ENCODE measurements at places on chromosomes 16 and 17.

- no peak for DNase-seq
These were observed 182.5 kb downstream of the SNX29 start for GRCh38 chr16:12159028-12159427.

DNA sequence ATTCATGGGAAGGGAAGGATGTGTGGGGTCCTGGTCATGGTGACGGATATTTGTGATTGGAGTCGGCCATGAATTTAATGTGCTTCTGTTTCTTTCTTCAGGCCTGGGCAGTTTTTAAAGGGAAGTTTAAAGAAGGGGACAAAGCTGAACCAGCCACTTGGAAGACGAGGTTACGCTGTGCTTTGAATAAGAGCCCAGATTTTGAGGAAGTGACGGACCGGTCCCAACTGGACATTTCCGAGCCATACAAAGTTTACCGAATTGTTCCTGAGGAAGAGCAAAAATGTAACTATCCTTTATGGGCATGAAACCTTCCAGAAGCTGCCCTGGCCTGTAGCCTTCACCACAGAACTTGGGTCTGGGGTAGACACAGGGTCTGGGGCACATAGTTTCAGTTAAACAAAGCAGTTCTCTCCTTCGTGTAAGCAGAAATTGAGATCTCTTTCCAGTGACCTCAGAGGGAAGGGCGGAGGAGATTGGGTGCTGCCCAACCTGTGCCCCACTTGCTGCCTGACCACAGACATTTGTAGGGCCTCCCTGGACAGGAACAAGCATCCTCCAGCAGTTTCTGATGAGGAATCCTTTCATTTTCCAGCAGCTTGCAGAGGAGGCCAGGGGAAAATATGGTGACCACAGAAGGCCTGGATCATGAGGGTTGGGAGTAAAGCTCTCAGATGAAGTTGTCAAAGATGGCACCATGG, 10.1 kb downstream of the IRF8 start:
- no peak for DNase-seq

- no peak for DNase-seq
These were observed 561 bp upstream of the HERPUD1 start for GRCh38 chr16:56931271-56931891.

- DNase-seq, result no peak
These were observed 381 bp upstream of the HSD11B2 start for GRCh38 chr16:67430504-67430976.

DNA sequence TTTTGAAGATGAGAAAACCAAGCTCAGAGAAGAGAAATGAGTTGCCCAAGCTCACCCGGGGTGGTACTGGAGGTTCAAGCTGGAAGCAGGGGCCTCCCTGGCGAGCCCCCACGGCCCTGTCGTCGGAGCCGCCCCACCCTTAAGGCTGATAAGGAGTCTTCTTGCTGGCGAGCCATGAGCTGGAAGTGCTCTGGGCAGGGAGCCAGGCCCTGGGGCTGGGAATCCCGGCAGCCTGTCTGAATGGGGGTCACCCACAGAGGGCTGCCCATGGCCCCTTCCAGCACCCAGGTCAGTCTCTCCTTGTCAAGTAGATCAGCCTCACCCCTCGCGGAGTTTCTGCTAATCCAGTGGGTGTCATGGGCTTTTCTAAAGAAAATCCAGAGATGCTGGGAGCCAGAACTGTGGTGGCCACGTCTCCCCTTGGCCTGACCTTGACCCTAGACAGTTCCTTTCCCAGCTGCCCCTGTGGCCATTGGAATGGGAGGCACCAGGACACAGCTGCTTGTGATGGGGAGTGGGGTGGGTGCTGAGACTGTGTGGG, 1.2 kb upstream of the P2RX1 start:
- DNase-seq, result no peak

GRCh38 chr17:62898239-62898864, 67.7 kb upstream of the TANC2 start:
- DNase-seq, result no peak

DNA sequence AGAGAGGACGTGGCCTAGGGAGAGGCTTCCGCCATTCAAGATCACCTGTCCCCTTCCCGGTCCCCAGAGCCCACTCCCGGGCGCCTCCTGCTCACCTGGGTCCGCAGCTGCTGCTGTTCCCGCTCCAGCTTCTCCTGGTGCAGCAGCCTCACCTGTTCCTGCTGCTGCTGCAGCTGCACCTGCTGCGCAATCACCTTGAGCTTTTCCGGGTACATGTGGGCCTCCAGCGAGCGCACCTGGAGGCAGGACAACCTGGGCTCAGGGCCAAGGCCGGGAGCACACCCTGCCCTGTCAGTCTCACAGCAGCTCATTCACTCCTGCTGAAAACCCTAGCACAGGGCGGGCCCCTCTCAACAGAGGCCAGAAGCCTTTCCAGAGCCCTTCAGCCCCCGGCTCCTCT, 12.5 kb downstream of the TFAP4 start:
- DNase-seq, result peak; percentile 81

- DNase-seq, result peak; percentile 13
These were observed 245.6 kb upstream of the RBFOX1 start for GRCh38 chr16:7086822-7087616.

GRCh38 chr17:67374329-67375053, 2.6 kb upstream of the PITPNC1 start:
- peak; percentile 36 for DNase-seq

DNA sequence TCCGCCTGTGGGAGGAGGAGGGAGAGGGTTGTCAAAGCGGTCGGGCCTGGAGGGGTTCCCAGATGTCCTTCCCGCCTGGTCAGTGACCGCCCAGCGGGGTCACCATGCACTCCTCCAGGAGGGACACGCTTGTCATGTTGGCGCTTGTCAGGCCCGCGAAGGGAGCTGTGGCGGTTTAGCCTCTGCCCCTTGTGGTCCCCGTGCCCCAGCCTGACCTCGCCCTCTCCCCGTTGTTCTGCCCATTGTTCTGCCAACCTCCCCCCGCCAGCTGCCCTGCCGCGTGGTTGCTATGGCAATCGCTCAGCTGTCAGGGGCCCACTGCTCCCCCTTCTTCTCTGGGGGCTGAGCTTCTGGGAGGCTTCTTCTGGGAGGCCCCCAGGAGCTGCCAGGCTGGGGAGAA, 146.4 kb upstream of the CIBAR2 start:
- DNase-seq, result no peak

DNA sequence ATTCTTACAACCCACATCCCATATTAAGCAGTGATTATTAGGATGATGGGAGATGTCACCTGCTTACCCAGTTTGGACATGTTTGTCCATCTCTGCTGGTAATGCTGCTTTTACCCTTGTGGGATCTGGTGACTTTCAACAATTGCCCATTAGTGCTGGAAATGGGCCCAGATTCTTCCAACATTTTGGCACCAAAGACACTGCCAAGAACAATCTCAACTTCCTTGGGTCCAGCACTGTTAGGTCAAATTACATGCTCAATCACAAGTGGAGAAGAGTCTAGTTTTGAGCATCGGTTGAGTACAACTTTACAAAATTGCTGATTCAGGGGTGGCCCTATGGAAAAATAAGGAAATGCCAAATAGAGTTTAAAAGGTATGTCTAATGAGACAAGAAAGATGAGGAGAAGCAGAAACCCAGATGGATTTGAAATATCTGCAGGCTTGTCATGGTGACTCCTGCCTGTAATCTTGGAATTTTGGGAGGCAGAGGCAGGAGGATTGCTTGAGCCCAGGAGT, 13.0 kb upstream of the ZFP3 start:
- no peak for DNase-seq

- DNase-seq, result no peak
These were observed 150.1 kb downstream of the ITFG1 start for GRCh38 chr16:47310792-47311211.

- no peak for DNase-seq
These were observed 26.0 kb downstream of the ZDHHC7 start for GRCh38 chr16:84985079-84986065.

DNA sequence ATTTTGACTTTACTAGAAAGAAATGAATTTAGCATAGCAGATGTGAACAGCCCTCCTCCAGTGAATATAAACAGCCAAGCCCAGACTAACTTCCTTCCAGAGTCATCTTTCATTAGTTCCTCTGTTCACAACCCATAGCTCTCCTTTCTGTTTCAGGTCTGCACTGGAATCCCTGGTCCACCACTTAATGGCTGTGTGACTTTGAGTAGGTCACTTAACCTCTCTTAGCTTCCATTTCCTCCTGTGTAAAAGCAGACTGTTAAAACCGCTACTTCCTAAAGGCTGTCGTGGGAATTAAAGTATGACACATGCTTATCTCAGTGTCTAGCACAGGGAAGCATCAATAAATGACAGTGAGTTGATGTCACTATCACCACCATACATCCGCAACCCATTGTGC, 7.5 kb downstream of the SLC6A4 start:
- no peak for DNase-seq

DNA sequence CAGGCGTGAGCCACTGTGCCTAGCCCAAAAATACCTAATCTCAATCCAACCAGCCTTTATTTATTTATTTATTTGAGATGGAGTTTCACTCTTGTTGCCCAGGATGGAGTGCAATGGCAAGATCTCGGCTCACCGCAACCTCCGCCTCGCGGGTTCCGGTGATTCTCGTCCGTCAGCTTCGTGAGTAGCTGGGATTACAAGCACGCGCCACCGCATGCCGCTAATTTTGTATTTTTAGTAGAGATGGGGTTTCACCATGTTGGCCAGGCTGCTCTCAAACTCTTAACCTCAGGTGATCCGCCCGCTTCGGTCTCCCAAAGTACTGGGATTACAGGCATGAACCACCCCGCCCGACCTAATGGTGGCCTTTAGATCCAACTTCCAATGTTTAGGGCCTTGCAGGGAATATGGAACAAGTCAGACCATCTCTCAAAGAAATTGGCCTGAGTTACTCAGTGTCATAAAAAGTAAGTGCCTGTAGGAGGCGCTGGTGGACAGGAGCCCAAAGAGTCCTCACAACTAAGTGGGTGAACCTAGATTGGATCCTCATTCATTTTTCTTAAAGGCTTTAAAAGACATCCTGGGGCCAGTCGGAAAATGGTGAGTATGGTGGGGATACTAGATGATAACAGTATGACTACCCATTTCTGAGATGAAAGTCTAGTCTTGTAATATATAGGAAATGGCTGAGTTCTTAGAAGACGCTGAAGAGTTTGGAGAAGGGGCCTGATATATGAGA, 4.6 kb downstream of the ZSCAN10 start:
- DNase-seq, result no peak

GRCh38 chr16:70428178-70428998, 10.5 kb downstream of the ST3GAL2 start:
- no peak for DNase-seq

DNA sequence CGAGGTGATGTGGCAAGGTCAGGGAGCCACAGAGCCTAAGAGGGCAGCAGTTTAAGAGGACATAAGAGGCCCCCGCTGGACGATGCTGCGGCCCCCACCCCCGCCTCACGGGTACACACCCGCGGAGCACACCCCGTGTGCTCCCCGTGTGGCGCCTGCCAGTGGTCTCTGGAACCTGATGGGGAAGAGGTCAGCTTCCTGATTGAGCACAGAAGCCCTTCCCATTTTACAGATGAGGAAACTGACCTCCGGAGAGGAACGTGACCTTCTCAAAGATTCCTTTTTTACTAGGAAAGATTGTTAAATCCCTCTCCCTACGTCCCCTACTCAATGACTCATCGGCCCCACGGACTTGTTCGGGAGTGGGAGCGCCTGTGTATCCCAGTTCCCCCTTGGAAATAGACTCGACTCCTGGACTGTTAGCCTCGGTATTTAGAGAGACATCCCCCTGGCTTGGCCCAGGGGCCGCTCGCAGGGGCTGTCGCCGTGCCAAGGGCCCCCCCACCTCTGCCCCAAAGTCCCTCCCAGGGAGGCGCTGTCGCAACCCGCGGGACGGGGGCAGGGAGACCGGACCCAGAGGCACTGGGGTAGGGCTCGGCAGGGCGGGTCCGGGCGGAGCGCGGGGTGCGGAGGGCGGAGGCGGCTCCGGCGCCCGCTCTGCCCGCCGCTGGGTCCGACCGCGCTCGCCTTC, at the start of gene ABCC3:
ABCC3 (plus strand) TSS at position 658 of the 691 bp plus-strand sequence. CDS start 56 bp downstream, outside the sequence.
- DNase-seq, result no peak

- no peak for DNase-seq
These were observed 217.5 kb downstream of the RBFOX1 start for GRCh38 chr16:7550096-7550495.

GRCh38 chr17:57940653-57941329, 14.4 kb downstream of the CUEDC1 start:
- DNase-seq, result no peak

DNA sequence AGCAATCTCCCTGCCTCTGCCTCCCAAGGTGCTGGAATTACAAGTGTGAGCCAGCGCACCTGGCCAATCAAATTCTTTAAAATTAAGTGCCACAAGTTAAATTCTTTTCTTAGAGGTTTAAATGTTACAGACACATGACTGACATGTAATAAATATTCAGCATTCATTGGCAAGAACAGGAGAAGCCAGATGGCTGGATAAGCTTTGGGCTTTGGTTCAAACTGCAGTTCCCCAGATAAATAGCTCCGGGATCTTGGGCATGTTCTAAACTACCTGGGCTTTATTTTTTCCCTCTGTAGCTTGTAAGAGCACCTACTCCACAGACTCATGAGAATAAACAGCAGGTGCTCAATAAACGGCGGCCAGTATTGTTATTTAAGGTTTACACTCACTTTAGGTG, 34.1 kb downstream of the ABAT start:
- DNase-seq, result no peak

- no peak for DNase-seq
These were observed 18.0 kb upstream of the GAS7 start for GRCh38 chr17:10216213-10216938.

- no peak for DNase-seq
These were observed 308.9 kb upstream of the DYNLRB2 start for GRCh38 chr16:80231888-80232287.

- no peak for DNase-seq
These were observed 3.8 kb upstream of the NAT9 start for GRCh38 chr17:74779948-74780400.

DNA sequence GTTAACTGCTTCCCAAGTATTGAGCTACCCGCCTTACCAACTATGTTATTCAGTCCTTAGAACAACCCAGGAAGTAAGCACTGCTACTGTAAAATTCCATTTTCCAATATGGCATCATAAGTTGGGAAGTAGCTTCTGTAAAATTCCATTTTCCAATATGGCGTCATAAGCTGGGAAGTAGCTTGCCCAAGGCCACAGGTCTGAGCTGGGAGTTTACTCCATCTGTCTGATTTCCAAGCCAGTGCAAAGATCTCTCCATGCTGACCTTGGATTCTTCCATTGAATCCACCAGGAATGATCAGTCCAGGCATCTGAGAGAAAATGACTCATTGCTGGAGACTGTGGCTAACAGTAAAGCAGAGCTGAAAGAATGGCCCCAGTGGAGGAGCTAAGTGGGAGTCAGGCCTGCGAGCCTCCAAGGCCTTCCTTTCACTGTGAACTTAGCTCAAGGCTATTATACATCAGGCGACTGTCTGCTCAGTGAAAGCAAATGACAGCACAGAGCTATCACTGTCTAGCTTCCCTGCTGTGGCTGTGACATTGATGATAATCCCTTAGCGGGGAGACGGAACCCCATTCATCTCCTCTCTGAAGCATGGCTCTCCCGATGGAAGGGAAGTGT, 430.4 kb downstream of the HAPSTR1 start:
- no peak for DNase-seq

- DNase-seq, result no peak
These were observed 373.7 kb upstream of the SALL1 start for GRCh38 chr16:51524555-51525373.

DNA sequence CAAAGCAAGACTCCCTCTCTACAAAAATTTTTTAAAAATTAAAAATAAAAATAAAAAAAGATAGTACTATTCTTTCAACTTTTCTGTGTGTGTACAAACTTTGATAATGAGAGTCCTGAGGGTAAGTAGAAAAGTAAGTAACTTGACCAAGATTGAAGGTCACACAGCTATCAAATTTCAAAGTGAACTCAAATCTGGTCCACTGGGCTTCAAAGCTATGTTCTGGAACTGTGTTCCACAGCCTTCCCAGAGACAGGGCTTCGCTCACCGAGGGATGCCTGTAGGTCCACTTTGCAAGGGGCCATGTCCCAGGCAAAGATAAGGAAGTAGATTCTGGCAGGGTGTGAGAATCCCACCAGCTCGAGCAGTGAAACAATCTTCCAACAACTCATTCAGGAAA, 56.3 kb upstream of the TNRC6A start:
- no peak for DNase-seq
